ENCODE measurements at places on chromosomes 6 and 20.

DNA sequence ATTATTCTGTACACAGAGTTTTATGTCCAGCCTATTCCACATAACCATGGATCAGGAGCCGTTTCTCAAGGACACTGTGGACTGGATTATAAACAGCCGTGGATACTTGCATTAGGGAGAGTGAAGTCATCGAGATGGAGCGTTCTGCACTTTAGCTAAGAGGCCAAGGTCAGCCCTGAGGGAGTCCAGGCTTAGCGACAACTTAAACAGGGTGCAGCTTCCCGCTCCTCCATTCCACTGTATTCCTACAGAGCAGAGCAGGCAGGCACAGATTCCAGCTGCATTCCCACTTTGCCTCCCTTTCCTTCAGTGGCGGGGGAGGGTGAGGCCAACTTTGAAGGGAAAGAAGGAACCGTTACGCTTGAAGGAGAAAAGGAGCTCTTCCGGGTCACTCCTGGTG, 59.5 kb downstream of the RAMACL start:
- DNase-seq = no peak

- DNase-seq = no peak
These were observed 4.4 kb downstream of the HLA-DQB1 start for GRCh38 chr6:32662099-32662498.

- no peak for DNase-seq
These were observed 80.0 kb upstream of the GATA5 start for GRCh38 chr20:62555642-62556420.

- no peak for DNase-seq
These were observed 173.3 kb upstream of the RSPO3 start for GRCh38 chr6:126945150-126945685.

- DNase-seq = no peak
These were observed 50.3 kb downstream of the MYB start for GRCh38 chr6:135231469-135231844.

GRCh38 chr6:122791310-122791679, 2.2 kb downstream of the SMPDL3A start:
- peak; percentile 51 for DNase-seq

- DNase-seq = no peak
These were observed 569.0 kb downstream of the KIF16B start for GRCh38 chr20:16004108-16004854.

Data from fibroblast of skin of abdomen (primary cell).